ENCODE measurements at places on chromosomes 4 and X.

DNA sequence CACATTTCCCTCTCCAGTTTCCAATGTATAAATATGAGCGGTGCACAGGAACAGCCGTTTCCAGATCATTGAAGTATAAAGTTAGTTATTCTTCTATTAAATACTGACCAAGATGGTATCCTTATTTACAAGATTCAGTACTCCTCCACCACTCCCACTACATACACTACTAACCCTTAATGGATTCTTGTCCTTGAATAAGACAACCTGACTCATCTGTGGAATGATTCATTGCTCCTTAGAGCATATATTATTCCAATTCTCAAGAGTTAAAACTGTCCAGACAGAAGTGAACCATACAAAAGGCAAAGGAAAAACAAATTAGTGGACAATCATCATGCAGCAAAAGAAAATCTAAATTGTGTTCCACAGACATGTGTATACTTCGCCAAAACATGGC is 373.3 kb downstream of the IDS start:
- DNase-seq, result no peak

DNA sequence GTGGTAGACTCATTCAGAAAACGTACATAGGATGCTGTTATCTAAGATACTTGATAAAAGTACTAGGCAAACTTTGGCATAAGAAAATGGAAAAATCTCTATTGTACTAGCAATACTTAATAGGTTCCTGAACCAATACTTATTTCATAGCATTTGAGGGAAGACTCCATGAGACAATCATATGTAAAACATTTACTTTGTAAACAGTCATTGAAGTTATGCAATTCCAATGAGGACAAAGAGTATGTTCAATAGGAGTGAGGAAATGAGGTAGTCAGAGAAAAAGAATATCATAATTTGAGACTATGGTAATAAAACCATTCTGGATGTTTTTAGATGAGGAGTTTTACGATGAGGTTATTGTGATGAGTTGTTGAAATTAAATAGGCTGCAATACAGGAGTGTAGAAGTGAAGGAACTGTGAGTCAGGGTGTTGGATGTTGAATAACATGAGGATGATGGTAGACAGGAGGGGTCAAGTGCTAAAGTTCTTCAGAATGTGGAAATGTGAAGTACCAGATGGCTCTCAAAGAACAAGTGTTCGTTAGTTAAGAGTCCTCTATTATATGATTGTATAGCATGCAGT is 397.9 kb downstream of the PPP3CA start:
- DNase-seq, result no peak

- no peak for DNase-seq
These were observed 643.3 kb upstream of the FAM241A start for GRCh38 chr4:111501946-111502345.

- no peak for DNase-seq
These were observed 22.7 kb upstream of the OGT start for GRCh38 chrX:71510161-71510560.

- no peak for DNase-seq
These were observed 43.9 kb upstream of the PDLIM5 start for GRCh38 chr4:94407846-94408245.

DNA sequence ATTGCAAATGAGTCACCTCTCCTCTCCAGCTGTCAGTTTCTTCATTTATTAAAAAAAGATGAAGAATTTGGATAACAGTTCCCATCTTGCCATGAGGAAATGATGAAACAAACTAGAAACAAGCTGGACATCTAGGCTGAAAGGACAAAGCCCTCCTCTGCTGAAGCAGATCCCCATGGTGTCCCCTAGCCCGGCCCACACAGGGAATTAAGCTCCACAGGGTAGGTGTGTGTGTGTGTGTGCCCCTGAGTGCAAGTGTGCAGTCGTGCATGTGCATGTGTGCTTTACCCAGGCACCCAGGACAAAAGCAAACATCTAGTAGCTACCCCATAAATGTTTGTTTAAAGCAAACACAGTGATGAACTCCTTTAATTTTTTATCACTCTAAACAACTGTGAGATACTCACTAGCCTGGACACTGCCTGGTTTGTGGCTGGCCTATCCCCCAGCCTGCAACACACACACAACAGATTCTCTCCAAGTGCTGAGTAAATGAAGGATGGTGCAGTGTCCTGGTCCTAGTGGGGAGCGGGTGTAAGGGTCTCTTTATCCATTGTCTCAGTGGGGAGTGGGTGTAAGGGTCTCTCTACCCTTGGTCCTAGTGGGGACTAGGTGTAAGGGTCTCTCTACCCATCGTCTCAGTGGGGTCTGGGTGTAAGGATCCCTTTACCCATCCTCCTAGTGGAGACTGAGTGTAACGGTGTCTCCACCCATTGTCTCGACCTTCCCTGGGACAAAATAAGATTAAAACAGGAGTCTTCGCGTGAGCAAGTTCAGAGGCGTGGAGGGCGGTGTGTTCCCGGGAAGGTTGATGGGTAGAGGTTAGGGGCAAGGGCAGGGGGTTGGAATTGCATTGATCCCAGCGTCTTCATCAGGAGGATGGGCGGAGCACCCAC is 688 bp upstream of the EVC start:
- DNase-seq, result no peak

- no peak for DNase-seq
These were observed 76.0 kb upstream of the MXD4 start for GRCh38 chr4:2337896-2338295.

- DNase-seq, result no peak
These were observed at the start of gene GLRA2 for GRCh38 chrX:14529290-14529989. Gene GLRA2, plus strand, starts transcription at chrX:14529536. Its CDS starts 522 bp downstream, at chrX:14530058.

GRCh38 chr4:39304651-39305050 is 61.5 kb downstream of the RFC1 start:
- no peak for DNase-seq

DNA sequence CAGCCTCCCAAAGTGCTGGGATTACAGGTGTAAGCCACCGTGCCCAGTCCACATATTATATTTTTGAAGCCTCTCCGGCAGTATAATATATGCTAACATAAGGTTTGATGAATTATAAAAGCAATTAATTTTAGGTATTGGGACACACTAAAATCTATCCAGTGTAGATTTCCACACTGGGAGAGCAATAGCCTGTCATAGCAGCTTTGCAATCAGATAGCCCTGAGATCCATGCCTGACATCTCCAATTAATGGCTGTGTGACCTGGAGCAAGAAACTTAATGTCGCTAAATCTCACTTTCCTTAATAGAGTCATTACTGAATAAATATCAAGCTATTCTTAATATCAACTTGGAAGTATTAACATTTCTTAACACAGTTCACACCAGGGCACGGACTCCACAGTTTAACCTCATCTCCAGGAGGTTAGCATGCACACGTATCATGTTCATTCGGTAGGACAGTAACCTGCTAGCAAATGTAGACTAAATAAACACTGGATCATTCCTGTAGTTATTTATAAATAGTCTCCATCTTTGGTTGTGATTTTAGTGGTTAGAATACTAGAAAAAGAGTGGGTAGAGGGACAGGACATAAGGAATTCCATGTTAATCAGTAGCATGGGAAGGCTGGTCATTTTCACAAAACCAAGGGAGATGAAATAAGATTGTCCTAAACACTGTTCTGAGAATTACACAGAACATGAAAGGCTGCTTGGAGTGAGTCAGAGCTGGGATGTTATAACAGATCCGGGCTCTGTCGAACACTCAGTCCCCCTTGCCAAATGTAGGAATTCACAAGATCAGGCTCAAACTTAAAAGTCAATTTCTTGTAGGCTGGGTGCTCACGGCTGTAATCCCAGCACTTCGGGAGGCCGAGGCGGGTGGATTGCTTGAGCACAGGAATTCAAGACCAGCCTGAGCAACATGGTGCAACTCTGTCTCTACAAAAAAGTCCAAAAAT is 254.7 kb downstream of the PALLD start:
- DNase-seq, result no peak

GRCh38 chrX:29545878-29546277 is 669.5 kb upstream of the MAGEB2 start:
- DNase-seq, result no peak

- no peak for DNase-seq
These were observed 105.6 kb upstream of the PUDP start for GRCh38 chrX:7253565-7253964.

DNA sequence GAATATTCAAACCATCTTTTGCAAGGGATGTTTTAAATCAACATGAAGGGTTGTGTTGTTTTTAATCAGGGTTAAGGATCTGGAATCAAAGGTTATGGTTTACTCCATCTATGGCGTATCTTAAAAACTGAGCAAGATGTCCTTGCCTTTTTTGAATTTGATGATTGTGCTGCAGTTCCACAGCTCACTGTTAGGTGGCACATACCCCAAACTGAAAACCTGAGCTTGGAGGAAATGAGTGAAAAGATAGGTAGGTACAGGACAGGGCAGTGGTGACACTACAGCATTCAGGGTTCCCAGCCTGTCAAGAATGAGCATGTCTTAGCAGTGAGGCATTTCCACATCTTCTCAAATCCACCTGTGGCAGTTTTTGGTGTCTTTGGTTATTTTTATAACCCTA is 13.1 kb upstream of the EOLA1 start:
- DNase-seq, result no peak

DNA sequence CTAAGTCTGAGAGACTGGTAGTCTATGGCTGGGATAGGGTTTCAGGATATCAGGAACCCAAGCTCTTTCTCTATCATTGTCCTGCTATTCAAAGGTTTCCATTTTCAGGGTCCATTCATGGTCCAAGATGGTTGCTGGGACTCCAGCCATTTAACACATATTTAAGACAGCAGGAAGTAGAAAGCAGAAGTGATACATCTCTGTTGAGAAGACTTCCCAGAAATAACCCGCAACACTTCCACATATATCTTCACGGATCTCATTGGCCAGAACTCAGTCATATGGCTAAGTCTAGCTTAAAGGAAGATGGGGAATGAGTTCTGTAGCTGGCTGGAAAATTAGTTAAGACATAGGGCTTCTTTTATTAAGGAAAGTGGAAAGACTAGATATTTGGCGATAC is 23.8 kb downstream of the CTSO start:
- DNase-seq, result no peak
